Stimulated activated CD4-positive, alpha-beta T cell treated with anti-CD3 and anti-CD28 coated beads, Interleukin-4, amount 100 ng/mL, for 24 hours (primary cell): ENCODE measurements at places on chromosomes 1 and 21.

DNA sequence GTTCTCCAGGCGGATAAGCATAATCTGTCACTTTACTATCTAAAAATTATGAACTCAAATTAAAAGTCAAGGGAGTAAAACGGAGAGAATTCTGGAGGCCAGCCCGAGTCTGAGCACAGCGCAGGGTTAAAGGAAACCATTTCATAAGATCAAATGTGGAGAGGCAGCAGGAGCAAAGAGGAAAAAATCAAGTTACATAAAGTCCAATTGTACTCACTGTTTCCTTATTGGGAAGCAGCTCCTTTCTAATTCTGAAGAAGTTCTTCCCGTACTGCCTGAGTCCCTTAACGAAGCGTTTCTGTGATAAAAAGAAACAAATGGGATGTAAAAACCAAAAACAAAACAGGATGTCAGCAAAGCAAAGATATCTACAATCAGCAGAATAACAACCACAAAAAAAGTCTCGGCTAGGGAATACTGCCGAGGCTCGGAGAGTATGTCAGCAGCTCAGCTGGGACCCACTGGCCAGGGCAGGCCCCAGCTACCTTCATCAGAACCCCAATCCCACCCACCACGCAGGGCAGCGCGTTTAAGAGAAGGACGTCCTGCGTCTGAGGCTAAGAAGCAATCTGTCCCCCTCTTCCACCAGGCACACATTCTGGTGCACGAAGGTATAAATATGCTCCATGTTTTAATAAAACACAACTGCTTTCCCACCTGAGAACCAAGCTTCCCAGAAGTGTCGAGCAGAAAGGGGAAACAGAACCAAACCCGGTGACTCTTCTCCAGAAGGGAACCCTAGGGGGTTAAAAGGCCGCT is 104.8 kb downstream of the SLC45A1 start:
- peak; percentile 30 for DNase-seq

DNA sequence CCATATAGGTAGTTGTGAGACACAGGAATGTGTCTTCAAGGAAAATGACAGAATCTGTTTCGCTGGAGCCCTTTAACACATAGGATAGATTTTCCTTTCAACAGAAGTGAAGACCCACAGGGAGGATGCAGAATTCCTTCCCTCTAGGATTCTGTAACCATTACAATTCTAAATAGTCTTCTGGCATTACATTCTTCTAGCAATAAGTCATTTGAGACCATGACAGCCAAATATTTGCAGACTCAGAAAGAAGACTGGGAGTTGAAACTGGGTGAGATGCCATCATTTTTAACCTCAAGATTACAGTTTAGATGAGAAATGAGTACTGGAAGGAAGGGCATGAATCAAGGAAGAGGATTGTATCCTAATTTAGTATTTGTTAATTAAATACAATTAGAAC is 61.6 kb downstream of the ZBTB18 start:
- no peak for DNase-seq

- no peak for DNase-seq
These were observed 47.4 kb downstream of the ALG6 start for GRCh38 chr1:63414691-63415365.

- DNase-seq: no peak
These were observed 28.8 kb downstream of the NTNG1 start for GRCh38 chr1:107169615-107170014.

GRCh38 chr1:219805191-219805590 is 123.2 kb downstream of the SLC30A10 start:
- DNase-seq: no peak

GRCh38 chr1:67741736-67742135 is 56.7 kb downstream of the GADD45A start:
- DNase-seq: no peak

GRCh38 chr1:26811708-26812107 is 14.8 kb upstream of the ZDHHC18 start:
- no peak for DNase-seq

- DNase-seq: no peak
These were observed 293.6 kb downstream of the PLPP3 start for GRCh38 chr1:56285554-56286402.

- DNase-seq: no peak
These were observed 60.5 kb downstream of the MAP3K7CL start for GRCh38 chr21:29190923-29191331.

DNA sequence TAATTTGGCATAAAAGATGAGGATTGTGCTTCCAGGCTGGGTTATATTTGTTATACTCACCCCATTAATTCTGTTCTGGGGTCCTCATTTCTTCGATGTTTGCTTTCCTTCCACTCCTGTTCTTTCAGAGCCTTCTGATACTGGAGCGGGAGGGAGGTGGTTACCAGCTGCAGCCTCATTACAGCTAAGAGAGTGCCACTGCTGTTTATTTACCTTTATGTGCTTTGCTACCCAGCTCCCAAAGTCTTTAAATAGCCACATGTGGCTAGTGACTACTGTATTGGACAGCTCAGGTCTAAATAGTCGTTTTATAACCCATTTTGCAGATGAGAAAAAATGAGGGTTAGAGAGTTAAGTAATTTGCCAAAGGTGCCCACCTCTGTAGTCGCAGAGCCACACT is 25.1 kb downstream of the PLEKHM2 start:
- DNase-seq: no peak

DNA sequence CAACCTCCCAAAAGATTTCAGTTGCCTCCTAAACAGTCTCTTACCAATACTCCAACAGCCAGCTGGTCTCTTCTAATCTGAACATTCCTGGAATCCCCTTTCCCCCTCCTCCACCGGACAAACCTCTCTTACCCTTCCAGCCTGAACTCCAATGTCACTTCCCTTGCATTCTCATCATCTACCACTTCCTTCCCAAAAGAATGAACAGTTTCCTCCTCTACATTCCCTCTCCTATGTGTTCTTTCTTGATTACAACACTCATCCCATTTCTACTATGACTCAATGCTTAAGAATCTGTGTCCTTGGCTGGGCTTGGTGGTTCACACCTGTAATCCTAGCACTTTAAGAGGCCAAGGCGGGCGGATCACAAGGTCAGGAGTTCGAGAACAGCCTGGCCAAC is 417.1 kb downstream of the SETD4 start:
- DNase-seq: no peak

DNA sequence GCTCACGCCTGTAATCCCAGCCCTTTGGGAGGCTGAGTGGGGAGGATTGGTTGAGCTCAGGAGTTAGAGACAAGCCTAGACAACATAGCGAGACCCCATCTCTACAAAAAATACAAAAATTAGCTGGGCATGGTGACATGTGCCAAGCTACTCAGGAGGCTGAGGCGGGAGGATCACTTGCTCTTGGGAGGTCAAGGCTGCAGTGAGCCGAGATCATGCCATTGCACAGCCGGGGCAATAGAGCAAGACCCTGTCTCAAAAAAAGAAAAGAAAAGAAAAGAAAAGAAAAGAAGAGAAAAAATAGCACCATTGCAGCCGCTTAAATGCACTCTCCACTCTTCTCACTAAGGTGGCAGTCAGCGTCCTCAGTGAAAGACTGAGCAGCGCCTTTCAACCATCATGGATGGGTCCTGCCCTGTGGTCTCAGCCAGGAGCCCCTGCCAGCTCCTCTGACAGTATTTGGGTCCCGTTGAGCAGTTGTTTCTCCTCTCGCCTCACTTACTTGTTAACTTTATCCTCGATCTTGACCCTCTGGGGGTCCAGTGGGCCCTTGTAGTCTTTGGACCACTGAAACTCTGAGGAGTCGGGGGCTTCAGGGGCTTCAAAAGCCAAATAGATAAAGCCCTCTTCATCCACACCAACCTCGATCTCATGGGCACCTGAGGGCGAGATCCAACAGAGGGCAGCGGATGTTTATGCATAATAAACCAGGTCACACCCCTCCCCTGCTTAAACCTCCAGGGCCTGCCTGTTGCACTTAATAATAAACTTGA is 36.9 kb downstream of the MYOM3 start:
- DNase-seq: no peak

DNA sequence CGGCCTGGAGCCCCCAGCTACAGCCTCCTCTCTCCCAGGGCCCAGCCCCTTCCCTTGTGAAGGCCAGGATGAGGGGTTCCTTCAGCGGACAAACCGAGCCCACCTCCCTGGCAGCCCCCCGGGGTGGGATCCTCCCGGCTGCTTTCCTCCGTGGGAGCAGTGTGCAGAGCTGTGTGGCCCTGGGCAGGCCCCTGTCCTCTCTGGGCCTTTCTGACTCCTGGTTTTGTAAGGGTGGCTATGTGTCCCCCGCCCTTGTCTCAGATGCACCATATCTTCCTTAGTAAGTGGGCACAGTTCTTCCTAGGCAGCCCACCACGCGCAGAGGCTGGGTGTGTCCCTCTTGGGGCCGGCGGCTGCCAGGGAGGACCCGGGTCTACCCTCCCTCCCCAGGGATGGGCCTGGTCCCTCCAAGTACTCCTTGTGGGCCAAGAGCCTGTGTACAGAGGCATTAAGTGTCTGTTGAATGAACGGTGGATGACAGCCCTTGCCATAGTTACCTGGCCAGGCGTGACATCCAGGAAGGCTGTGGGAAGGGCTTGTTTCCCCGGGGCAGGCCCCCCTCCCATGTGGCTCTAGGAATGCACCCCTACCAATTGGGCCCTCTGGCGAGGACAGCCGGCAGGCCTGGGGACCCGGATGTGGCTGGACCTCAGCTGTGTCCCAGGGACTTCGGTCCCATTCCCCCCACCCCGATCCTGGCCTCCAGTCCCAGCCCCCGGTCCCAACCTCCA is 3.8 kb downstream of the SMIM1 start:
- no peak for DNase-seq

DNA sequence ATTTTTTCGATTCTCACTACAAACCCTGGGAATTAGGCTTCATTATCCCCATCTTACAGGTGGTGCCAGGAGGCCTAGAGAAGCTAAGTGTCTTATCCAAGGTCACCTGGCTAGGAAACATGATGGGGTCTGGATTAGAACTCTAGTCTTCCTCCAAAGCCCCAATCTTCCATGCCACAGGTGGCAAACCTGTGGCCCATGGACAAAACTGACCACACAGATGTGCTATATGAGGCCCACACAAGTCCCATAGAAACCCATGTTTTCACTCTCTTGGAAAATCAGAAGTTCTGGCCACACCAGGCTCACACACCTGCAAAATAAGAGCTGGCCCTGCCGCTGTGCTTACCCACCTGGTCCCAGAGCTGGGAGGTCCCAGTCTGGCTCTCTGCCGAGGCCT is 21.6 kb downstream of the VWA5B1 start:
- DNase-seq: no peak

DNA sequence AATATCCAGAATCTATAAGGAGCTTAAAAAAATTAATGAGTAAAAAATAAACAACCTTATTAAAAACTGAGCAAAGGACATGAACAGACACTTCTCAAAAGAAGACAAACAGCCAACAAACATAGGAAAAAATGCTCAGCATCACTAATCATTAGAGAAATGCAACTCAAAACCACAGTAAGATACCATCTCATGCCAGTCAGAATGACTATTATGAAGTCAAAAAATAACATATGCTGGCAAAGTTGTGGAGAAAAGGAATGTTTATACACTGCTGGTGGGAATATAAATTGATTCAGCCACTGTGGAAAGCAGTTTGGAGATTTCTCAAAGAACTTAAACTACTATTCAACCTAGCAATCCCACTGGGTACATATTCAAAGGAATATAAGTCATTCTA is 25.3 kb downstream of the PIGK start:
- no peak for DNase-seq

DNA sequence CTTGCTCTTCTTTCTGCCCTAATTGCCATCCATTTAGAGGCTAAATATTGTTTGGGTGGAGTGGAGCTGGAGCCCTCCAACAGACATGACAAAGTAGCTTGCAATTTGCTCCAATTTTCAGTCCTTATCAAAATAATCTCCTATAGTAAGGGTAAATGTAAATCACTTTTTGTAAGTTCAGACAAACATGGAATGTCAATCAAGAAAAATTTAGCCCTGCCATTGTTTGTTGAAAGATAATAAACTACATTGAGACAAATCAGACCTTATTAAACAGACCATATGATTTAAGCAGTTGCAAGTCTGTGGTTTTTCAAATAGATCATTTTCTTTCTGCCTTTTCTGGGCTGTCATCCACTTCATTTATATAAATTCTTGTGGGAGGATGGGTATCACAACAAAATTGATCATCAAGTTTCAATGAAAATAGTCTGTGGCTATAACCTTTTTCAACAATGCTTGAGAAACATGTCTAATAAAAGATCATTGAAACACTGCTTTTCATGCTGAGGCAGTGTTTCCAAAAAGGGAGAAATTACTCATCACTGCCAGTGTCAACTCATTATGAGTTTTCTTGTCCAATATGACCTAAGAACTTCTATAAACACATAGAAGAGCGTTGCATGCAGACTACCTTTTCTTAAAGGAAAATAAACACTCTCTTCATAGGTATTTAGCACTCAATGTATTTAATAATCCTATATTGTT is 1152.0 kb upstream of the B3GALT2 start:
- peak; percentile 42 for DNase-seq

DNA sequence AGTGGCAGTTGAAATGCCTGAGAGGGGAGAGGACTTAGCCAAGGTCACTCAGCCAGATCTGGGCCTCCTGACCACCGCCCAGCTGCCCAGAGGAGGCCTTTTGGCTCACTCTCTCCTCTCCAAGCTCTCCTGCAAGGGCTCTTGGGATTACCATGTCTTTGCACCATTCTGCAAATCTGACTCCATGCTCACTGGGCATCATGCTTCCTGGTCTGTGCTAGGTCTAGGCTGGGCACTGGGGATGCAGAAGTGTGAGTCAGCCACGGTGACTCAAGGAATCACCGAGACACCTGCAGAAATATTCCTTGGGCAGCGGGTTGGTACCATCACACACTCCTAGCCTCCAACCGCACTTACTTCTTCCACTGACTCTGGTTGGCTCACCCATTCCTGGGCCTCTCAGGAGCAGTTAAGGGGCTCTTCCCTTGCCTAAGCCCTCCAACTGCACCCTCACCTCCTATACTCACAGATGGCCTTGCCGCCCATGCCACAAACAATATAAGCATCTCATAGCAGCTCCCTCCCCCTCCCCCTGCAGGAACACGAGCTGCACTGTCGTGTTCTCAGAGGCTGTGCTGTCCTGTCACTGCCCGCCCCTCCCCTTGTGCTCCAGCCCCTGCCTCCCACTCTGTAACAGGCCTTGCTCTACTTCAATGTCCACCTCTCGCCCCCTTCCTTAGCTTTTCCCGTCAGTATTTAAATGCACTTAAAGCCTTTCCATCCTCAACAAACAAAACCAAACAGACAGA is 34.8 kb downstream of the CDCP2 start:
- no peak for DNase-seq

DNA sequence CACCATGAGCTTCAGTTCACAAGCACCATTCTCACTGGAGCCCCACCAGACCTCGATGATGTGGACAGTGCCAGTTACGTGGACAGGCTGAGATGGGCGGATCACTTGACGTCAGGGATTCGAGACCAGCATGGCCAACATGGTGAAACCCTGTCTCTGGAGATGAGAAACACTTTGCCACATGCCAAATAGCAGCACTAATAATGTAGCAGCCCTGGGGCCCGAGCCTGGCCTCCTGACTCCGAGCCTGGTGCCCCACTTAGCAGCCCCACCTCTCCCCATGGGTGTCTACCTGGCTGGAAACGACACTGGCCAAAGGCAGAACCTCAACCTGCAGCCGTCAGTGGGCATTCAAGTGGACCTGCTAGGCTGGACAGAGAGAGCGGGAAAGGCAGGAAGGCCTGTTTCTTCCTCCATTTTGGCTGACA is 129.1 kb downstream of the TOMM20 start:
- no peak for DNase-seq
